ENCODE measurements at places on chromosomes 16 and 17. TPM values are rescaled to one million over a fixed set of nuclear protein-coding genes. Genes with fewer than 3 reads are reported as not detected.

GRCh38 chr17:81057777-81058176 lies 22.8 kb downstream of the BAIAP2 start:
- no peaks in the 10 kb centered on the region for H3K27me3 ChIP-seq
- peak overlapping the region; percentile 82 for H3K27ac ChIP-seq

DNA sequence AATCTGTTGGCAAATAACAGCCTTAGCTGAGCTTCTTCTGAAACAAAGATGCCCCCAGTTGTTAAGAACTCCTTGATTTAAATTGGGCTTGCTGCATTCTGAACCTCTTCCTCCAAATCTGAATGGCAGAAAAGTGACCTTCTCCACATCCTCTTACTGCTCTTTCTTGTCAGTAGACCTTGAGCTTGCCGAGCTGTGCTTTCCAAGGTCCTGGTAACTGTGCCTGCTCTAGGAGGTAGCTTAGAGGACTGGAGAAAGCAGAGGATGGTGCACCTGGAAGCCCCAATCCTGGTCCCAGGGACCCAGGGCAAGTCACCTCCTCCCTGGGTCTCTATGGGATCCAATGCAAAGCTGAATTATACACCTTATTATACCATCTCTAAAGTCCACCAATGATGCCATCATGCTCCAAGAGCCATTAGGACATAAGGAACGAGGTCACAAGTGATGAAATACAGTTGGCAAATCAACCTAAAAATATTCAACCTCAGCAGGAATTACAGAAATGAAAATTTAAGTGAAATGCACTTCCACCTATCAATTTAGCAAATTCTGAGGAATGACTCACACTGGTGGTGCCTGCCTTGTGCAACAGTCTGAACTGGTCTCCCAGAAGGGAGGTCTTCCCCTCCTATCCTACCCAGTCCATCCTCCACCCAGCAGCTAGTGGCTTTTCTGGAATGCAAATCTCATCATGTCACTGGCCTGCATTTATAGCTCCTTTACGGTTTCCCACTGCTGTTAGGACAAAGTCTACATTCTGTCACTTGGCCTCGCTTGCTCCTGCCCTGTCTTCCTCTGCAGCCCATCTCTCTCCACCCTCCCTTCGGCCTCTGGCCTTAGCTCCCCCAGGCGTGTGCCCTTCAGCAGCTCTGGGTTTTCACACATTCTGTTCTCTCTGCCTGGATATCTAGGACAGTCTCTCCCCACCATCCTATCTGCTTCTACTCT lies 36.6 kb downstream of the TOM1L2 start:
- H3K4me1 ChIP-seq: peaks cover 56% of the 10 kb centered on the region
- no peaks in the 10 kb centered on the region for H3K27me3 ChIP-seq
- peak; percentile 75 for DNase-seq
- H3K36me3 ChIP-seq: no peaks in the 10 kb centered on the region

DNA sequence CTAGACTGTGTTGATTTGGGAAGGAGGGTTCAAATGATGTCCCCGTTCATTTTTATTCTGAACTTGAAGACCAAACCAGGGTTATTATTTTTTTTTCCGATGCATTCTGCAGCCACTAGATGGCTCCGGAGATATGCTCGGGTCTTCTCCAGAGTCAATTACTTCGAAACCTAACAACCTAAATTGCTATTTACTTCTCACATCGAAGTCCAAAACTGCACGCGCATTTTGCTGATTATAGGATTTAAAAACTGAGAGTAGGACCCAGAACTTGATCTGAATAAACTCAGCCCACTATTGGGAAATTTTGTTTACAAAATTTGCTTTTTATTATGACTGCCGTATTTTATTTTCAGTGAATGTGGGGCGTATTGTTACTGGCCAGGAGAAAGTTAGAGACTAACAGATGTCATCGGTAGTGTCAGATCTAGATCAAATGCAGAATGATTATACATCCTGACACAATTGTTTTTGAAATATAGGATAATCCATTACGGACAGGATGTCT lies 263.8 kb downstream of the HS3ST3A1 start:
- no peak overlapping the region for H3K27ac ChIP-seq
- no peak overlapping the region for H3K4me3 ChIP-seq
- H3K27me3 ChIP-seq: no peaks in the 10 kb centered on the region
- H3K36me3 ChIP-seq: no peaks in the 10 kb centered on the region

DNA sequence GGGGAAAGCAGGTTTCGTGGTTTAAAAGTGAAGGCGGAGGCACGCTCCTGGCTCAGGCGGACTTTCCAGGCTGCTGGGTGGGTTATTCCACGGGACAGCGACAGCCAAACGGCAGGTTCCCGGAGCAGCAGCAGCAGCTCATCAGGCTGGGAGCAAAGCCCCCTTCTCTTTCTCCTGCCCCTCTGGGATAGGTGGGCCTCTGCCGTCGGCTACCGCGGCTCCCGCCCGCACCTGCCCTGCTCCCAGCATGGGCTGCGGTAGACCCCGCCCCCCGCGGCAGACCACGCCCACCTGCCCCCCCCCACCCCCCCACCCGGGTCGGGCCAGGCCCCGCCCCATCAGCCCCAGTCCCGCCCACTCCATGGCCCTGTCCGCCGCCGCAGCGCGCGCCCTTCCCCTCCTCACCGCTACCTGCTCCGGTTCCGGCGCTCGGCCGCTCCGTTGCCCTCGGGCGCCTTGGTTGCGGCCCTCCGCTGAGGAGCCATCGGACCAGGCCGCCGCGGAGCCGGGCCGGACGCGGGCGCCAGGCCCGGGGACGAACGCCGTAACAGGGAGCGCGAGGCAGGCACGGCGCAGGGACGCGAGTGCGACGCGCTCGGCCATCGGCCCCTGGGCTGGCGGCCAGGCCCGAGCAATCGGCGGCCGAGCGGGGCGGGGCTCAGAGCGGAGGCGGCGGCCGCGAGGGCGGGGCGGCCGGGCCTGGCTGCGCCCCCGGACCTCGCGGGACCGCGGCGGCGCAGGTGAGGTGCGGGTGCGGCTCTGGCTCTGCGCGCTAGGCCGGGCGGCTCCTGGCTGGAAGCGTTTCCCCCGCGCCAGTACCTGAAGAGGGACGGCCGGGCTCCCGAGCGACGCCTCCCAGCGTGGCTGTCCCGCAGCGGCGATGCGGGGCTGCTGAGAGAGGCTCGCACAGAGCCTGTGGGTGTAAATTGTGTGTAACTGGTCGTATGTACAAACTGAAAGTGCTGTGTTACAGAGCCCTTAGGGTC lies at the start of the genes HEXD and OGFOD3:
HEXD (plus strand) TSS at position 347 of the 986 bp plus-strand sequence. CDS start 1,453 bp downstream, outside the sequence.
OGFOD3 (minus strand) TSS at position 586 of the 986 bp plus-strand sequence; CDS start at position 485, 101 bp downstream.
- H3K27ac ChIP-seq: peak within 1 kb of the TSS; percentile 94
- peaks cover 26% of the 10 kb centered on the region for H3K4me1 ChIP-seq
- peak; percentile 86 for DNase-seq
- peak within 1 kb of the TSS; percentile 77 for H3K4me3 ChIP-seq

GRCh38 chr16:82470620-82471152 lies 156.1 kb upstream of the CDH13 start:
- no peak overlapping the region for H3K27ac ChIP-seq
- no peaks in the 10 kb centered on the region for H3K27me3 ChIP-seq
- H3K4me3 ChIP-seq: no peak overlapping the region
- H3K4me1 ChIP-seq: no peaks in the 10 kb centered on the region

The ZNF205 gene
- 16.7 TPM for total RNA-seq

- H3K4me1 ChIP-seq: no peaks in the 10 kb centered on the region
- H3K36me3 ChIP-seq: no peaks in the 10 kb centered on the region
- H3K27me3 ChIP-seq: no peaks in the 10 kb centered on the region
- H3K4me3 ChIP-seq: no peak overlapping the region
These were observed 6.8 kb downstream of the ZG16B start for GRCh38 chr16:2836646-2837508.

- H3K27me3 ChIP-seq: no peaks in the 10 kb centered on the region
- no peak overlapping the region for H3K4me3 ChIP-seq
- no peak for DNase-seq
These were observed 5.0 kb downstream of the ENGASE start for GRCh38 chr17:79079421-79080200.

The KCNG4 gene
- total RNA-seq: not detected

DNA sequence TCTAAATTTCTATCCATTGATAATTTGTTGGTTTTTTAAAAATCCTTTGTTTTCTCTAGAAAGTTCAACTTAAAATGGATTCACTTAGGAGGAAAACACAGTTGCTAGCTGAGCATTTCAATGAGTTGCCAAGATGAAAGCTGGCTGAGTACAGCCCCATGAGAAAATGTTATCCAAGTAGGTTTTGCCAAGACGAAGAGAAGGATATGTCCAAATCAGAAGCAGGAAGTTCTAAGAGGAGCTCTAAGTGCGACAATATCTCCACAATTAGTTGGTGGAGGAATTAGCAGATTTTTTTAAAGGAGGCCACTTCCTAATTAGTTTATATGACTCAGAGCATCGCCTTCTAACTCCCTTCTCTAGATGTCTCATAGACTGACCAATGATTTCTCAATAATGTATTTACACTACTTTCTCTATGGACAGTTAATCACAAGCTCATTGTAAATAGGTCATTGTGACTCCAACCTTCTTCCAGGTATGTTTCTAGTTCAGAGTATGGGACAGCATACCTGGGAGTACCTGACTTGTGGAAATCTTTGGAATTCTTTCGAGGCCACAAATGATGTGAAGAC lies 873.3 kb upstream of the SOX9 start:
- no peak overlapping the region for H3K27ac ChIP-seq
- no peaks in the 10 kb centered on the region for H3K4me1 ChIP-seq
- no peaks in the 10 kb centered on the region for H3K27me3 ChIP-seq
- H3K4me3 ChIP-seq: no peak overlapping the region

DNA sequence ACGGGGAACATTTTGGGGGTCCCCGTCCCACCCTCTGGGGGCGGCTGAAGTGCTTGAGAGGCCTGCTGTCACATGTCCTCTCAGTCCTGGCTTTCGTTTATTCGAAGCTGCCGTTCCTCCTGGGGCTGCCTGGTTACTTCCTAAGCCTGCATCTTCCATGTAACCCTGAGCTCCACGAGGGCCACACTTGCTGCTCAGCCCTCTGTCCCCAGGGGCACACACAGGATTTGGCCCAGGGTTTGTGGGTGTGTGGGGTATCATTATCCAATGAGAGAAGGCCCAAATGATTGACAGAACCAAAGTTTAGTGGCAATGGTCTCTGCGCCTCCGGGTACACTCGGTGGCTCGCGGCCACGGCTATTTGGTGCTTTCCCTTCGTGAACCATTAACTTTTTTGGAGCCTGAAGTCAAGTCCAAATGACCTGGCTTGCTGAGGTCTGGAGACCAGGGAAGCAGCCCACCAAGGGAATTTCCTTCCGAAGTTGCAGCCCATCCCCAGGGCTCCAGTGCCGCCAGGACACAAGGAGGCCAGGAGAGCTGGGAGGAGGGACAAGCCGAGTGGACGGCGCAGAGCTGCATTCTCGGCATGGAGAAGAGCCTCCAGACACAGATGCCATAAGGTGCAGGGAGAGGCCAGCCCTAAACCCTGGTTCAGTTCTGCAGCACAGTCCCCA lies 131.4 kb upstream of the FOXF1 start:
- H3K27ac ChIP-seq: no peak overlapping the region
- H3K4me1 ChIP-seq: peaks cover 12% of the 10 kb centered on the region
- H3K27me3 ChIP-seq: no peaks in the 10 kb centered on the region
- no peak overlapping the region for H3K4me3 ChIP-seq

GRCh38 chr16:77404775-77405174 lies 30.1 kb downstream of the ADAMTS18 start:
- no peaks in the 10 kb centered on the region for H3K36me3 ChIP-seq
- no peak overlapping the region for H3K4me3 ChIP-seq
- H3K27me3 ChIP-seq: no peaks in the 10 kb centered on the region
- DNase-seq: no peak

The NPW gene
- total RNA-seq: not detected

The OR1F1 gene
- total RNA-seq: not detected

DNA sequence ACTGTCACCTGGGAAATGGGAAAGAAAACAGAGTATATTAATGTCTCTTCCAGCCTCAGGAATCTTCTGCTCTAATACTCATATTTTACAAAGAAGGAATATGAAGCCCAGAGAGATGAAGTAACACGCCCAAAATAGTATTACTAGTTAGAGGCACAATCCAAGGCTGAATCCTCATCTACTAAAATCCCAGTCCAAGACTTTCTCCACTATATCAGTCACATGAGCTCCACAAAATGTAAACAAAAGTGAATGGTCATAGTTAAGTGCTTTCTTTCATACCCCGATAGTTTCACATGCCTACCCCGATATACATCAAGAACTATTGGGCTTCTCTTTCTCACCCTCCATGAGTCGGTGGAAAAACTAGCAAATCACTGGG lies 965 bp downstream of the INTS2 start:
- DNase-seq: no peak
- no peaks in the 10 kb centered on the region for H3K27me3 ChIP-seq
- peak overlapping the region; percentile 61 for H3K4me3 ChIP-seq
- peak overlapping the region; percentile 90 for H3K27ac ChIP-seq
- H3K36me3 ChIP-seq: peaks cover 21% of the 10 kb centered on the region

The TBC1D3C gene
- total RNA-seq: not detected

- H3K27ac ChIP-seq: no peak overlapping the region
- no peaks in the 10 kb centered on the region for H3K4me1 ChIP-seq
- H3K4me3 ChIP-seq: no peak overlapping the region
- no peaks in the 10 kb centered on the region for H3K36me3 ChIP-seq
- DNase-seq: no peak
- H3K27me3 ChIP-seq: no peaks in the 10 kb centered on the region
These were observed 79.4 kb downstream of the SDK2 start for GRCh38 chr17:73564843-73565242.

GRCh38 chr17:34358631-34359030 lies 2.4 kb downstream of the CCL13 start:
- H3K36me3 ChIP-seq: no peaks in the 10 kb centered on the region
- H3K27me3 ChIP-seq: no peaks in the 10 kb centered on the region
- no peaks in the 10 kb centered on the region for H3K4me1 ChIP-seq
- H3K4me3 ChIP-seq: no peak overlapping the region
- DNase-seq: no peak

Data from sigmoid colon (tissue), 7 donors.